Activated T-cell treated with anti-CD3 and anti-CD28 coated beads for 24 hours (primary cell): ENCODE measurements at places on chromosomes 3 and 15.

GRCh38 chr15:23877502-23878412 is 190.7 kb upstream of the NDN start:
- DNase-seq, result peak; percentile 7

GRCh38 chr15:40040770-40041169 is 1.8 kb upstream of the SRP14 start:
- DNase-seq, result no peak

DNA sequence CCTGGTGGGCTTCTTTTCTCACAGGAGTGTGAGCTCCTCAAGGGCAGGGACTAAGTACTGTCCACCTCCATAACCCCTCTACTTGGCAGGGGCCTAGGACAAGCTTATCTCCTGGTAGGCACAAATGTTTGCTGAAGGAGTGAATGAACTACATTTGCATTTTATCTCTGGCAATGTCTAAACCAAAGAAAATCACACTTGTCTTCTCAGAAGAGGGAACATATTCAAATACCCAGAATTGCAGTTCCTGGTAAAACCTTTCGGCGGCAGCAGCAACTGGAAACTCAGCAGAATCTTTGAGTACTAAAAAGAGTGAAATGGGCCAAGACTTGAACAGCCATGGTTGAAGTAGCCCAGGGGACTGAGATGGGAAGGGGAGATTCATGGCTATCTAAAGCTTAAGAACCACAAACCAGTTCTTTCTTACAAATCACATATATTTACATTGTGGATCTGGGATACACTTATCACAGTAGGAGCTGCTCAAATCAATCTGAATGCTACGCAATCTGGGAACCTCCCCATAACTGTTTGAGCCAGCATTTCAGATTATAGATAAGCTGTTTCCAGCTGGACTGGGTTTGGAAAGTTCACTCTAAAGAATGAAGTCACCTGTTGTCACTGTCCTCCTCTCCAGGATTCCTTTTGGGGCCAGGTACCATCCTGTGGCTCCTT is 18.7 kb upstream of the PTPN9 start:
- no peak for DNase-seq

GRCh38 chr3:178127221-178127620 is 409.0 kb upstream of the KCNMB2 start:
- no peak for DNase-seq

GRCh38 chr15:68672781-68673205 is 94.0 kb downstream of the CORO2B start:
- DNase-seq, result no peak

GRCh38 chr3:126442094-126442855 is 33.4 kb downstream of the ZXDC start:
- DNase-seq, result no peak

DNA sequence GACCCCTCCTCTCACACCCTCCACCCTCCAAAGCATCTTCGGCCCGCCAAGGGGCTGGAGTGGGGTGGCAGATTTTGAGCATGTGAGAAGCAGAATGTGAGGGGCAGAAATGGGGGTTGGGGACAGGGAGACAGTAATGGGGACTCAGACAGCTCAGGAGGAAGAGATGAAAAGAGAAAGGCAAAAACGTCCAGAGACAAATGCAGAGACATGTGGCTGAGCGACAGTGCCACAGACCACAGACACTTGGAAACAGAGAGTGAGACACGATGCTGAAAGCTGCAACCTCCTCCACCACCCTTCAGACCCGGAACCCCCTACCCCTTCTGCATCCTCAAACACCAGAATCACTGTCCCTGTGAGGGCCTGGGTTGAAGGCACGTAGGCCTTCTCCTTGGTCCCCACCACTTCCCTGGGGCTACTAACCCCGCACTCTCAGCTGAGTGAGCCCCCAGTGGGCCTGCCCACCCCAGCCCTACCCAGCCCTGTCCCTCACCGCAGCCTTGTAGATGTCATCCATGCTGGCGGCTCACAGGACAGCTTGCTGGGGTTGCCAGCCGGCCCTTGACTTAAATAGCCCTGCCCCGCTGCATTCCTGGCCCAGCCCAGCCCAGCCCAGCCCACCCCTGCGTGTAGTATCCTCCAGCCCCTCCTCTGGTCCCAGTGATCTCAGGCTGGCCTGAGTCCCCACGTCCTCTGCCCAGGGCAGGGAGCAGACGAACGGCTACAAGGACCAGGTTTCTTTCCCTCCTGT is at the start of gene TNNC1:
TSS of gene TNNC1 (minus strand) at position 546 of the 754 bp plus-strand sequence. CDS start at position 520, 26 bp downstream.
- DNase-seq, result no peak

GRCh38 chr3:142596726-142597088 is 514 bp downstream of the PLS1 start:
- DNase-seq, result no peak

DNA sequence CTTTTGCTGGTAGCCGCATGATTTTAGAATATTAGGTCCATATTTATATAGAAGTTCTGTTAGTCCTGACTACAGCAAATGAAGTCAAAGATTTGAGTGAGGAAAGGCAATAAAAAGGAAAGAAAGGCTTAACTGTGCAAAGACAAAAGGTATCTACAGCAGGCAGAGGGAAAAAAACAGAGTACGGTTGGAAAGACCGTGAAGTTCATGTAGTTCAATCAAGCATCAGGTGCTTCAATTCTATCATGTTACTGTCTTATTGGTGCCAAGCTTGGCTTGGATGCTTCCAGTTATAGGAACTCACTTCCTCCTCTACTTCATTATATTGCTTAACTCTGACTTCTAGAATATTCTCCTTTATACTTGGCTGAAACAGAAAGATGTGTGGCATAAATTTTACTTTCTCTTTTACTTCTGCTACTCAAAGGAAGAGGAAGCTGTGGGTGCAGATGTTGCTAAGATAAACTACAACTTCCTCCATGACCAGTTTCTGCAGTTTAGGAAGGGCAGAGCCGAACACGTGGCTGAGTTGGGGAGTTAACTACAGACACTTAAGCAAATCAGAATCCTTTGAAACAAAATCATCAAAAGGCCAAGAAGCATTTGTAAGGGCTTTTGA is 72.6 kb upstream of the ZBED2 start:
- peak; percentile 56 for DNase-seq

DNA sequence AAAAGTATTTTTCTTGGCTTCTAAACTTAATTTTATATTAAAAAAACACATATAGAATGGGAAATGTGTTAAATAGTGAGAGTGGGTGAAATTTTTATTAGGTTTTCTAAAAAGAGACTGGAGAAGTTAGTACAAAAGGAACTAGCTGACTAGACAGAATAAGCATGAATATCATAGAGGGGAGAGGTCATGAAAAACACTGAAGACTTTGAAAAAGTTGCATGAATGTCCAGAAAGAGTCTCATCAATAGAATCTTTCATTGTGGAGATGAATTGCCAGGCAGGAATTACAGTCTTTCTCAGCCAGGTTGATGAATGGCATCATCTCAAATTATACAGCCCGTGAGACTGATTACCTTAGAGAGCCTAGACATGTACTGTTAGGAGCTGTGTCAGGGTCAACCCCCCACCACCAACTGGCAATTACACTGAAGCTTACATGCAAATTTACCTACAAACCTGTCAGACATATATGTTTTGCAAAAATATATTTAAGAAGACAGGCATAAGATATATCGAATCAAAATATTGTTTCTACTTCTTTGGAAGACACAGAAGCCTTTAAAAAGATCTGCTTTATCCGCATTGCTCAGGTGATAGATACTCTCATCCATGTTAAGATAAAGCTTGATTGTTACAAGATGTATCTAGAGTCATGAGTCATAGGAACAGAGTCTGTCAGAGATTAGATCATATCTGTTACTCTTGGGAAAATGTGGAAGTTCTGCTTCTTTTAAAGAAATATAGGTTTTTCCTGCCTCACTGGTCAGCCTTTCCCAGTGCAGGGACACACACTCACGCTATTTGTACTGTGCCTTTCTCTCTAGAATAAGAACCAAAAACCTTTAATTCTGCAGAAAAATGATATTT is 34.8 kb upstream of the PFN2 start:
- no peak for DNase-seq

GRCh38 chr3:49813497-49814174 is at the start of gene UBA7:
UBA7 (minus strand) TSS chr3:49813953; CDS start chr3:49813787, 166 bp downstream.
- DNase-seq, result no peak

DNA sequence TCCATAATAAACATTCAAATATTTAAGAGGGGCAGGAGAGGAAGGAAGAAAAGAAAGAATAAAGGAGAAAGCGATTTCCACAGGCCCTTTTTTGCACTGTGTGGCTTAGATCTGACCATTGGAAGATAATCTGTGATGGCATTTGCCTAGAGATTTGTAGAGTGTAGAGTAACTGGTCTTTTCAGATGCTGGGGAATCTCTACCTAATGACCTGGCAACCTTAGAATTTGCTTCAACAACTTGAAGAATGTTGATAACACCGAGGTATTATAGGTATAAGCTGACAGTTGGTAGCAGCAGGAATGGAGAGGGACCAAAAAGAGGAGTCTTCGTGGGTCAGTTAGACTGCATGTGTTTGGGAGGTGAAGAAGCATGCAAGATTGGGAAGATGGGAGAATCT is 20.9 kb upstream of the AVEN start:
- DNase-seq, result no peak

GRCh38 chr15:41930221-41930866 is 36.5 kb upstream of the SPTBN5 start:
- DNase-seq, result no peak

GRCh38 chr3:70916375-70917055 is 604.1 kb upstream of the MDFIC2 start:
- DNase-seq, result no peak

GRCh38 chr15:66165856-66166255 is 87.7 kb downstream of the MEGF11 start:
- no peak for DNase-seq

- DNase-seq, result no peak
These were observed 237.1 kb upstream of the PROK2 start for GRCh38 chr3:72022027-72022426.

DNA sequence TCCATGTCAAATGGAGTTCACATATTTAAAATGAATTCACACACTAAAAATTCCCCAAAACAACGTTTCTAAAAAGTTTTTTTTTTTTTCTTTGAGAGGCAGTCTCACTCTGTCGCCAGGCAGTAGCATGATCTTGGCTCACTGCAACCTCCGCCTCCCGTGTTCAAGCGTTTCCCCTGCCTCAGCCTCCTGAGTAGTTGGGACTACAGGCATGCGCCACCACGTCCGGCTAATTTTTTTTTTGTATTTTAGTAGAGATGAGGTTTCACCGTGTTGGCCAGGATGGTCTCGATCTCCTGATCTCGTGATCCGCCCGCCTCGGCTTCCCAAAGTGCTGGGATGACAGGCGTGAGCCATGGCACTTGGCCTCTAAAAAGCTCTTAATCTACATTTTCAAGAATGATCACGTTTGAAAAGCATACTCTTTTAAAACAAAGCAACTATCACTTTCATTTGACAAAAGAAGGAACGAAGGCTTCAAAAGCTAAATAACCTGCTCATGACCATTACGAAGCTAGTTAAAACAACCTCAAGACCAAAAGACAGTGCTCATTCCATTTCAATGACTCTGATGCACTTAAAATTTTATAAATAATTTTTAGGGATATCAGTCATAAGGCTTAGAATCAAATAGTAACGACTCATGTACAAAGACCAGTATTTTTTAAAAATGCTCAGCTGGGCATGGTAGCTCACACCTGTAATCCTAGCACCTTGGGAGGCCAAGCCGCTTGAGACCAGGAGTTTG is 5.5 kb downstream of the UBE3A start:
- no peak for DNase-seq

- DNase-seq, result peak; percentile 51
These were observed 33.5 kb downstream of the MYL3 start for GRCh38 chr3:46829699-46830208.

DNA sequence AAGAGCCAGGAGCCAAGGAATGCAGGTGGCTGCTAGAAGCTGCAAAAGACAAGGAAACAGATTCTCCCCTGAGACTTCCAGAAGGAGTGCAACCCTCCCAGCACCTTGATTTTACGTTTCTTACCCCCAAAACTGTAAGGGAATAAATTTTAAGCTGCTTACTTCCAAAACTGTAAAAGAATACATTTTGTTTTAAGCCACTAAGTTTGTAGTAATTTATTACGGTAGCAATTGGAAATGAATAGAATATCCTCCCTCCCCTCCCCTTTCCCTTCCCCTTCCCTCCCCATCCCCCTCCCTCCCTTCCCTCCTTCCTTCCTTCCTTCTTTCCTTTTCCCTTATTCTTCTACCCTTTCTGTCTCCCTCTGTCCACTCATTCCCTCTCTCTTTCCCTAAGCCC is 203.7 kb upstream of the CFAP20DC start:
- no peak for DNase-seq

GRCh38 chr15:74884428-74885223 is 5.2 kb upstream of the MPI start:
- no peak for DNase-seq

- DNase-seq, result no peak
These were observed 32.2 kb upstream of the PTPN23 start for GRCh38 chr3:47348411-47349154.

- DNase-seq, result no peak
These were observed 47.0 kb upstream of the PRICKLE2 start for GRCh38 chr3:64272271-64272670.

- no peak for DNase-seq
These were observed 42.0 kb downstream of the PML start for GRCh38 chr15:74036271-74037170.

- no peak for DNase-seq
These were observed 29.4 kb downstream of the AADAC start for GRCh38 chr3:151843275-151843674.

GRCh38 chr3:131397889-131398288 is 16.3 kb downstream of the NUDT16 start:
- DNase-seq, result no peak

DNA sequence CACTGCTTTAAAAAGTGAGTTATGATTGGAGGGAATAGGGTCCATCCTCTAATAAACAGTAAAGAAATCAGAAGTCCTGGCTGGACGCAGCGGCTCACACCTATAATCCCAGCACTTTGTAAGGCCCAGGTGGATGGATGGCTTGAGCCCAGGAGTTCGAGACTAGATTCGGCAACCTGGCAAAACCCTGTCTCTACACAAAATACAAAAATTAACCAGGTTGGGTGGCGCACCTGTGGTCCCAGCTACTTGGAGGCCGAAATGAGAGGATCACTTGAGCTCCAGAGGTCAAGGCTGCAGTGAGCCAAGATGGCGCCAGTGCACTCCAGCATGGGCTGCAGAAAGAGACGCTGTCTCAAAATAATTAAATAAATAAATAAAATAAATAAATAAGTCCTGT is 171.2 kb downstream of the POTEB3 start:
- no peak for DNase-seq

- no peak for DNase-seq
These were observed 17.5 kb downstream of the OSTN start for GRCh38 chr3:191216510-191216909.

DNA sequence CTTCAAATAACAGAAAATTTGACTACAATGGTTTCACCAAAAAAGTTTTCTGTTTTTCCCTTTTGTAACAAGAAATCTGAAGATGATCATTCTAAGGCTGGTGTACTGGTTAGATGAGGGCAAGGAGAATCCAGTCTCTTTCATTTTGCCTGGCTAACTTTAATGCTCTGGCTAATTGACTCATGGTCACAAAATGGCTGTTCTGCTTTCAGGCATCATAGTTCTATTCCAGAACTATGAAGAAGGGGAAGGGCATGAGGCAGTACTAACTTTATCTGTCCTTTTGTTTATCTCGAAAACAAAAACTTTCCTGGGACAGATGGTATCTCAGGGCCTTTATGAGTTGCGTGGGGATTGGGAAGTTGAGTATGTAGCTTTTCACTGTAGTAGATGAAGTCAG is 50.4 kb downstream of the SLC25A26 start:
- DNase-seq, result no peak

- DNase-seq, result no peak
These were observed 16.9 kb downstream of the TCAIM start for GRCh38 chr3:44355362-44356033.
